Neural progenitor cell (in vitro differentiated cells): ENCODE measurements at places on chromosomes 12 and 14. TPM values are rescaled to one million over a fixed set of nuclear protein-coding genes. Genes with fewer than 3 reads are reported as not detected.
A peak's percentile ranks its signal among the peaks of the same experiment; 100 is the strongest.

PRR4 gene
- 0.69 and 2.6 TPM in 2 replicates for total RNA-seq

- no peaks in the 10 kb centered on the region for H3K27me3 ChIP-seq
- H3K27ac ChIP-seq: no peak overlapping the region
- peak; percentile 36 for DNase-seq
- H3K4me3 ChIP-seq: no peak overlapping the region
- no peaks in the 10 kb centered on the region for H3K36me3 ChIP-seq
- H3K4me1 ChIP-seq: peaks cover 10% of the 10 kb centered on the region
These were observed 252.5 kb upstream of the TMPO start for GRCh38 chr12:98262902-98263301.

ESPL1 gene
- 34.3 and 54.0 TPM in 2 replicates for total RNA-seq

DNA sequence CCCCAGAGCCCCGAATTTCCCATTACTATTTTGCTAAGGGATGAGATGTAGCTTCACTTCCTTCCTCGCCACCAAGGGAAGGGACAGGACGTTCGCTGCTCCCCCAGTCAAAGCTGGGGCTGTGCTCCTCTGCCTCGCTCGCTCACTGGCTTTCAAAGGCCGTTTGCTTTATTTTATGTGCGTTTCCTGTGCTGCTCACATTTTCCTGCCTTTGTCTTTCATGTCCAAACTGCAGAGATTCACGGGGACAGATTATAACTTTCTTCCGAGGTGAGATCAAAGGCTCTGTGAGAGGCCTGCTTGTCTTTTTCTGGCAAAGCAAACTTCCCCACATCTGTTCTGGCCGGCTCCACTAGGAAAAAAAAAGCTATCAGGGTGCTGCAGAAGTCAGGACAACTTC lies 76.0 kb upstream of the FZD10 start:
- DNase-seq: no peak
- peaks cover 20% of the 10 kb centered on the region for H3K4me1 ChIP-seq
- H3K27me3 ChIP-seq: peaks cover 35% of the 10 kb centered on the region
- H3K36me3 ChIP-seq: no peaks in the 10 kb centered on the region
- no peak overlapping the region for H3K27ac ChIP-seq

DNA sequence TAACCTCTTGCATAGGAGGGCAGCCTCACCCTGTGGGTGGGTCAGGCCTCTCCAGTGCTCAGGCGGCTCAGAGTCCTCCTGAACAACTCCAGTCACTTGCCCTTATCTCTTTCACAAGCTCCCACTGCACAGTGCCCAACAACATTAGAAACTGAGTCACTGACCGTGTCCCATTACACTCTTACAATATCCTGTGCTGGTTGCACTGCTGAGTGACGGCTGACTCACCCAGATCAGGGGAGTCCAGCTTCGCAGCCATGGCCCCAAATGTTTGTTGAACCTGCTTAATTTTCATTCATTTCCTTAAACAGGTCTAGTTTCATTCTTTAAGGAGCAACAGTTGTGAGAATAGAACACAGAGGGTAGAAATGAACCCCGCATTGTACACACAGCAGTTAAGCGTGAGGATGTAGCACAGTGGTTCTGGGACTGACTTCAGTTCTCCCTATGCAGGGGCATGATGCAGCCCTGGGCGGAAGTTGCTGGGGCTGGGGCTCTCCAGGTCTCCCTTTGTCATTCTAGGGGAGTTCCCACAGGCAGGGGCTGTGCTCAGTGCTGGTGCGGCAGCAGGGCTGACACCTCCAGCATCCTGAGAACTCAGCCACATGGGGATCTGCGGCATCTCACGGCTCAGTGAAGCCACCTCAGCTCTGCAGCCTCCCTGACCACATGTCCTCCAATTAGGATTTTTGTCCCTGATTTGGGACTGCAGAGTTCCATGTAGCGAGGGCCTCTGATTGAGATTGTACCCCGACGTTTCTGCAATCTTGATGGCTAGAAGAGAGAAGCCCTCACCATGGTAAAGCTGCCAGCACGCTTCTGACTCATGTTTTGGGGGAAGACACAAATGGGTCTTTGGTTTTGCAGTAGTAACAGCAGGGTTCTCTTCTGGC lies 16.1 kb downstream of the GPR68 start:
- no peaks in the 10 kb centered on the region for H3K36me3 ChIP-seq
- no peak overlapping the region for H3K27ac ChIP-seq
- H3K4me3 ChIP-seq: no peak overlapping the region
- H3K4me1 ChIP-seq: no peaks in the 10 kb centered on the region
- no peak for DNase-seq
- no peaks in the 10 kb centered on the region for H3K27me3 ChIP-seq

DNA sequence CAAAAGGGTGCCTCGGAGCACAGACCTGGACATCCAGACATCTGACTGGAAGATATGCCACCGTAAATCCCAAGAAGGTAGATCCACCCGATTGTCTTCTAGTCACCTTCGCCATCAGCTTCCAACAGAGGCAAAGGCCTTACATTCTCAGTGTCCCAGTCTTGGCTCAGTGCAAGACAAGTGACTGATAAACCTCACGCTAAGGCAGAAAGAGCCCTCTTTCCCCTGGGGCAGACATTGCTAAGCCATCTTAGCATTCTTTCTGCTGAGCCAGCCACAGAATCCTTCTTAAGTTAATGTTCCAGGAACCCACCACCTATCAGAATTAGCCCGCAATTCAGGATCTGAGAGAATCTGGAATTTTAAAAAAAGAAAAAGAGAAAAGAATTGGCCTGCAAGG lies 4.3 kb upstream of the PLEKHG6 start:
- no peak overlapping the region for H3K4me3 ChIP-seq
- peaks cover 28% of the 10 kb centered on the region for H3K27me3 ChIP-seq
- no peaks in the 10 kb centered on the region for H3K4me1 ChIP-seq
- no peak for DNase-seq
- H3K27ac ChIP-seq: no peak overlapping the region

LPAR5 gene
- total RNA-seq: 0.04 and 0.22 TPM in 2 replicates

GRCh38 chr12:19941096-19941495 lies 427.2 kb upstream of the PDE3A start:
- DNase-seq: no peak
- no peaks in the 10 kb centered on the region for H3K27me3 ChIP-seq
- H3K36me3 ChIP-seq: no peaks in the 10 kb centered on the region
- H3K27ac ChIP-seq: no peak overlapping the region
- no peak overlapping the region for H3K4me3 ChIP-seq

GRCh38 chr12:6207259-6207925 lies 7.2 kb downstream of the CD9 start:
- H3K27me3 ChIP-seq: peaks cover 20% of the 10 kb centered on the region
- H3K27ac ChIP-seq: no peak overlapping the region
- no peak for DNase-seq
- H3K4me3 ChIP-seq: no peak overlapping the region
- no peaks in the 10 kb centered on the region for H3K36me3 ChIP-seq

NANOG gene
- not detected in 2 replicates for total RNA-seq

GRCh38 chr14:23636317-23637211 lies at the start of gene DHRS2:
TSS of gene DHRS2 (plus strand) at chr14:23636364. CDS start at chr14:23638865, 2,501 bp downstream.
- no peaks in the 10 kb centered on the region for H3K27me3 ChIP-seq
- no peak for DNase-seq
- H3K27ac ChIP-seq: no peak within 1 kb of the TSS

PLCZ1 gene
- not detected in 2 replicates for total RNA-seq

- no peak overlapping the region for H3K4me3 ChIP-seq
- no peak overlapping the region for H3K27ac ChIP-seq
- H3K4me1 ChIP-seq: no peaks in the 10 kb centered on the region
- no peaks in the 10 kb centered on the region for H3K36me3 ChIP-seq
- no peak for DNase-seq
These were observed 91.0 kb downstream of the SLC8A3 start for GRCh38 chr14:70097576-70098249.

ERBB3 gene
- total RNA-seq: 6.3 and 8.8 TPM in 2 replicates
